GM12878 (cell line): ENCODE measurements at places on chromosomes 1 and 21.

- no peaks in the 10 kb centered on the region for H3K27me3 ChIP-seq
- no peak overlapping the region for H3K27ac ChIP-seq
- peaks cover 16% of the 10 kb centered on the region for H3K4me1 ChIP-seq
These were observed 25.0 kb downstream of the TATDN3 start for GRCh38 chr1:212816567-212817278.

- peak overlapping the region; percentile 98 for H3K27ac ChIP-seq
- H3K36me3 ChIP-seq: no peaks in the 10 kb centered on the region
- no peaks in the 10 kb centered on the region for H3K27me3 ChIP-seq
- DNase-seq: no peak
- H3K4me1 ChIP-seq: peaks cover 77% of the 10 kb centered on the region
- H3K4me3 ChIP-seq: peak overlapping the region; percentile 58
These were observed 20.2 kb downstream of the BTG2 start for GRCh38 chr1:203325418-203326091.

DNA sequence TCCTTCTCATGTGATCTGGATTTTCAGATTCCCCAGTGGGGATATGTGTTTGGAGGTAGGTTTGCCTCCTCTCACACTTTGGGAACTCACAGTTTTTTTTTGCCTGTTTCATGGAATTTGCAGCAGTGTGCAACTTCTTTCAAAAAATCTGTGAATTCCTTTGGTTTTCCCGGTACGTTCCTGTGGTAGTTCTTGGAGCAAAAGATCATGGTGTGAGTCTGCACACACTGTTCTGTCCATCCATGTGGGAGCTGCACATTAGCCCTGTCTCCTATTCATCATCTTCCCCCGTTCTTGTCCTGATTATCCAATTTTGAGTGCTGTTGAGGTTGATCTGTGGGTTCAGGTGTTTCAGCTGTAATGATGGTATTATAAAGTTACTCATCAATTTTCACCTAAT is 30.3 kb upstream of the TACSTD2 start:
- H3K4me1 ChIP-seq: no peaks in the 10 kb centered on the region
- no peak overlapping the region for H3K4me3 ChIP-seq
- H3K36me3 ChIP-seq: no peaks in the 10 kb centered on the region
- no peak for DNase-seq
- no peak overlapping the region for H3K27ac ChIP-seq

DNA sequence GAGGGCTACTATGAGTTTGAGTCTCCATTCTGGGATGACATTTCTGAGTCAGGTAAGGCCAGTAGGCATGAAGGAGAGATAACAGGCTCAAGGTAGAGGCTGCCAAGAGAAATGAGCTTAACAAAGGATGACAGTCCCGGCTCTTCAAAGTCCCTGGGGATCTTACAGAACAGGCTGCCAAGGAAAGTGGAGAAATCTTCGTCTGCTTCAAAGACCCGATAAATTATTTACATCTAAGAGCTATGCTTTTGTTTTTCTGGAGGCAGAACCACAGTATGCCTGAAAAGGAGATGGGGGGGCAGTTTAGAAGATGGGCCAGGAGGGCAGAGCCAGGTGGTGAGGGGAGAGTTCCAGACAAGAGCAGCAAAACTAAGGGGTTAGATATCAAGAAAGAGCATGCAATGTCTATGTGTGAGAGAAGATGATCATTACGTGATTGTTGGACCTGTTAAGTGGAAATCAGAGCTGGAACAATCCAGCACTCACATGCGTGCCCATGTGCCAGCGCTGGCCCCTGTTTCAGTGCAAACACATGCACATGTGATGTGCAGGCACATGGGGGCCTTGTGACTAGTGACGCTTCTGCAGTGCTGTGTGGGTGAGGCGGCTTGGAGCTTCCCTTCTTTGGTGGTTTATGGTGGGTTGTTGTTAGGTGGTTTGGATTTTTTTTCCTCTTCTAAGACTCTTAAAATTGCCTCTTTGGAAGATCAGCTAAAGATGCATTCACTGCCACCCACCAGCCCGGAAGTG is 25.7 kb downstream of the CAMK1G start:
- no peaks in the 10 kb centered on the region for H3K36me3 ChIP-seq
- DNase-seq: no peak
- 0 out of 2 replicates have a peak, but pooled peaks cover 1% of the 10 kb centered on the region for H3K27me3 ChIP-seq
- H3K4me1 ChIP-seq: peaks cover 10% of the 10 kb centered on the region
- no peak overlapping the region for H3K4me3 ChIP-seq

GRCh38 chr1:44693900-44694299 is 19.4 kb downstream of the ARMH1 start:
- H3K4me1 ChIP-seq: peaks cover 51% of the 10 kb centered on the region
- H3K36me3 ChIP-seq: no peaks in the 10 kb centered on the region
- DNase-seq: no peak
- no peak overlapping the region for H3K27ac ChIP-seq

DNA sequence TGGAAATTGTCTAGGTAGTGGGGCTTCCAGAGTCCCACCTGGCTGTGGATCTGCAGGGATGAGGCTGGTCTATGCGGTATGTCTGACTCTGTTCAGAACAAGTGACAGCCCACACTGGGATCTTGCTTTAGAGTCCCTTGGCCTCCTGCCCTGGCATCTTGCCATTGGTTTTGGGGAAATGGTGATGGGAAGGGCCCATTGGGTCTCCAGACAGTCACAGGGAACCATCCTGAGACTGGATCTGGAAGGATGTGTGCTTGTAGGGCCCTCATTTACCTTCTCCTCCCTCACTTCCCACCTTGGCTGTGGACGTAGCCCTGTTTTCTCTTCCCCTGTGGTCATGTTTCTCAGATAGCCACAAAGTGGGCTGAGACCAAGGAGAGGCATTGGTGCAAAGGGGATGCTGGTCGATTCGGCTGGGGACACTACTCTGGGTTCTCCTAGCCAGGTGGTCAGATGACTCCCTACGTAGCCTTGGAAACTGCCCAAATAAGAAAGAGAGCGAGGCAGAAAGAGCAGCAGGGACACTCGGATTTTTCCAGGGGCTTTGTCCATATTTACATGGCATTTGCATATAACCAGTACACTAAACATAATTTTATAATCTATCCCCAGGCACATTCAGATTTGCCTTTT is 15.1 kb downstream of the SOX13 start:
- H3K4me1 ChIP-seq: no peaks in the 10 kb centered on the region
- DNase-seq: no peak
- H3K4me3 ChIP-seq: no peak overlapping the region
- H3K36me3 ChIP-seq: no peaks in the 10 kb centered on the region
- H3K27me3 ChIP-seq: no peaks in the 10 kb centered on the region; the same call in 1 of the 2 replicates

DNA sequence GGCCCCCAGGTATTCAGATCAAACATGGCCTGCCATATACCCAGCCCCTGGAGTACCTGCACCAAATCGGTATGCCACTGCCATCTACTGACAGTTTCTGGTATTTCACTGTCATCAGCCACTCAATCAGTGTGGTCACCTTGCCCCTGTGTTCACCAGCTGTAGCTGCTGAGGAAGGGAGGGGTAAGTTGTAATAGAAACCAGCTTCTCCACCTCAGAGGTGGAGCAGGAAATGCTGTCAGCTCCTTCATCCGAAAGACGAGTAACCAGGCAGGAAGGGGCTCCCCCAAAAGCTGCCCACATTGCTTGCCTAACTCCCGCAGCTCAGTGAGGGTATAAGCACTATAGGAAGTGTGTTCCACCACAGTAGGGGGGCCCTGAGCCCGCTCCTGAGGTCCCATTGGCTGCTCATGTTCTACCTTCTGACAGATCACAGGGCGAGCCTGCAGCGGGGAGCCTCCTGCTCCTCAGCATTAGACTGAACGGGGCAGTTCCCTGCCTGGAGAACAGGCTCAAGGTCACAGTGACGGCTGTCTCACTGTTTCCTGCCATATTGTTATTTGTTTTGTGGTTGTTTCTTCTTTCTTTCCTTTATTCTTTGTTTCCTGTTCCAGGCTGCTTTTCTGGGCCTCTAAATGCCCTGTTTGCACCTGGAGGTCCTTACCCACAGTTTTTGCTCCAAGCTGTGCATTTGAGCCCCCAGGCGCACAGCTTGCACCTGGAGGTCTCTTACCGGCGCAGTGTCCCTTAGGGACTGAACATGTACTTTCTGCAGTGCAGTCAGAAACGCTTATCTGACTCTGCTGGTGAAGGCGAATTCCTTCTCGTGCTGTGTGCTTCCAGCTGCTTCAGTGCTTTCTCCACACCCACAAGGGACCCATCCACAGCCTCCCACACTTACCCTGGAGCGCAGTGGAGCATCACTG is 1638.3 kb downstream of the MRPL39 start:
- no peaks in the 10 kb centered on the region for H3K36me3 ChIP-seq
- H3K27me3 ChIP-seq: no peaks in the 10 kb centered on the region
- H3K4me3 ChIP-seq: no peak overlapping the region
- no peak overlapping the region for H3K27ac ChIP-seq
- no peaks in the 10 kb centered on the region for H3K4me1 ChIP-seq
- peak; percentile 46 for DNase-seq

GRCh38 chr1:14118691-14119485 is 418.9 kb downstream of the PRDM2 start:
- H3K36me3 ChIP-seq: no peaks in the 10 kb centered on the region
- DNase-seq: no peak
- no peaks in the 10 kb centered on the region for H3K27me3 ChIP-seq
- H3K4me3 ChIP-seq: no peak overlapping the region
- H3K4me1 ChIP-seq: no peaks in the 10 kb centered on the region
- H3K27ac ChIP-seq: no peak overlapping the region

- H3K4me3 ChIP-seq: no peak overlapping the region
- H3K27me3 ChIP-seq: peaks cover 38% of the 10 kb centered on the region
- H3K27ac ChIP-seq: no peak overlapping the region
- no peaks in the 10 kb centered on the region for H3K4me1 ChIP-seq
- no peaks in the 10 kb centered on the region for H3K36me3 ChIP-seq
These were observed 856 bp downstream of the LHX9 start for GRCh38 chr1:197917805-197918651.
